Left ventricle myocardium inferior (tissue), 1 donor: ENCODE measurements at places on chromosomes 6 and 20.

DNA sequence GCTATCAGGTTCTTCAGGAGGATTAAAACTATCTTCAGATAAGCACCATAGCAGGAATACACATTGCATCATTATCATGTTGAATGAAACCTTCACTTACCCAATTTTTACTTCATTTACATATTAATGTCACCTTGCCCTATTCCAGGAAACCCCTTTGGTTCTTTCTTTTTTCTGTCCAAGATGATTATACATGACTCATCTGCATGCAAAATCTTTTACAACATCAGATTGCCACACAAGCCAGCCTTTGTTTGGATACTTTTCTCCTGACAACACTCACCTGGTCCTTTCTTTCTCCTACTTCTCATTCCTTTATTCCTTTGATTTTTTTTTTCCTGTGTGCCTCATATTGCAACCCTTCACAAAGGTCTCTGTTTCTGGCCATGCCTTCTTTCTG is 200.5 kb upstream of the POU3F2 start:
- DNase-seq: no peak

- no peak for DNase-seq
These were observed 32.2 kb upstream of the FANCE start for GRCh38 chr6:35419961-35420360.

- DNase-seq: peak; percentile 90
These were observed at the start of gene C6orf47 for GRCh38 chr6:31660381-31661261. Gene C6orf47 (minus strand): TSS chr6:31660778. CDS start chr6:31659947, 831 bp downstream.

DNA sequence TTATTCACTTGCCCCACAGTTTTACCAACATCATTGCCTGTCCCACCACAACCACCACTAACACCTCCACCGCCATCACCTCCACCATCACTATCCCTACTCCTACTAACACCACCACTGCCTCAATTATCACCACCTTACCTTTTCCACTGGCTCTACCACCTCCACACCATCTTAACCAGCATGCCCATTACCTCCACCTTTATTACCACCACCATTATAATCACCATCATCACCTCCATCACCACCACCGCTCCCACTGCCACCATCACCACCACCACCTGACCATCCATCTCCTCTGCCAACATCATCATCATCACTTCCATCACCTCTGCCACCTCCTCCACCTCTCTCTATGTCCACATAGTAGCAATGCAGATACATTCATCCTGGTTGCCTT is 90.0 kb downstream of the SNAP25 start:
- DNase-seq: no peak

DNA sequence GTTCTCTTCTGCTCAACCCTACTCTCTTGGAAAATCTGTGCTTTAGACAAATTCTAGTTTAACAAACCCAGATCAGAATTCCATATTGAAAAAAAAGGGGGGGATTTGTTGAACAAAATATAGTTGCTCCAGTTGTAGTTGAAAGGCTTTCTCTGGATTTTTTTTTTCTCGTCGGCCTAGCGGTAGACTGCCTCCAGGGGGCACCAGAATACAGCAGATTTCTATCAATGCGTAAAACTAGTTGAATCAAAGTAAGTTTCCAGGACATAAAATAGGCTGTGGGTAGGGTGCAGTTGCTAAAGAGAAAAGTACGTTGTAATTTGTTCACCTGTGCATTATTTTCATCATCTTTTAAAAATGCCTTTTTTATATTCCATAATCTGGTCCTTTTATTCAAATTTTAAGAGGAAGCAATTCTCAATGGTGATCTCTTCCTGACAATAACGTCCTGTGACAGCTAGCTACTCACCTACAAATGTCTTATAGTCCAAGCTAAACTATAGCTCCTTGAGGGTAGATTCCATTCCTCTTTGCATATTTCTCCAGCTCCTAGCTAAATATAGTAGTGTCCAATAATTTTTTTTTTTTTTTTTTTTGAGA is 105.4 kb downstream of the PERP start:
- peak; percentile 32 for DNase-seq

DNA sequence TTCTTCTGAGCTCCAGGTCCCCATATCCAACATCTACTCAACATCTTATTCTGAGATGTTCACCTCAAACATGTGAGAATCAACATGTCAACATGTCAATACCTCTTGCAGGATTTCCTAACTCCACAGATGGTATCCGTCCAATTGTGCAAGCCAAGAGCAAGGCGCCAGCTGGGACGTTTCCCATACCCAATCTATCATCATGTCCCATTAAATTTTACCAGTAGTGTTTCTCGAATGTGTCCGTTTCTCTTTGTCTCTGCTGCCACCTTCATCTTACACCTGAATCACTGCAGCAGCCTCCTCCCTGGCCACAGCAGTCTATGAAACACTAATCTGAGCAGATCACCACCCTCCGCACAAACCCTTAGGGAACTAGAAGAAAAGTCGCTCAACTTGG is 78.0 kb upstream of the RPS6KA2 start:
- no peak for DNase-seq

DNA sequence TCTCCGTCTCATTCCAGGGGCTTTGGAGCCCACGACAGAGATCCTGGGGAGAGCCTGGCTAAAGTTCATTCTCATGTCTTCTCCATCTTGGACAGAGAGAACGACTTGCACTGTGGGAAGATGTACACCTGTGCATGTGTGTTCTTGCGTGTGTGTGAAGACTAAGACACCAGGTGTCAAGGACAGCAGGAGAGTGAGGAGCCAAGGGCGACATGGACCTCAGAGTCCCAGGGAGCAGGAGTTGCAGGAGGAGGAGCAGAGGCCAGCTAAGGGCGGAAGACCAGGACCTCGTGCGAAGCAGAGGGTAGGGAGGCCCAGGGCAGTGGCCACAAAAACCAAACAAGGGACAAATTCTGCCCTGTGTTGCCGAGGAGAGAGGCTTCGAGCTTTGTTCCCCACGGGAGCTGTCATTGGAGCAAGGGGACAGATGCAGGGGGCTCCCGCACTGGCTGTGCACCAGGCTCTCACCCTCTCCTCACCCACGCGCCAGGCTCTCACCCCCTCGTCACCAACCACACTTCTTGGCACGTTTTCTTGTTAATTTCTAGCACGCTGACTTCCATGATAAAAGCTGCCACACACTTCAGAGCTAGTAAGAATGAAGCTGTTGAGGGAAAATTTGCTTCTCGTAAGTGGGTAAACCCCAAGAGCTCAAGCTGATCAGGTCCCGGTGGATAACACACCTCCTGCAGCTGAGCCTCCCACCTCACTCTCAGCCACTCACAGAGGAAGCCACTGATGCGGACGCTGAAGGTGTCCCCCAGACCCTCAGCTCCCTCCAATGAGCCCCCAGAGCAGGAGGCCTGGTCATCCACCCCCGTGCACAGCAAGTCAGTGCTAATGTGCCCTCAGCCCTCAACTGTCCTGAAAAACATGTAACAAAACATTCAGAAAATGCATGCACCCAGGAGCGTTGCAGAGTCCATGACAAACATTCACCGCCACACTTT is 62.6 kb downstream of the DLL1 start:
- no peak for DNase-seq

DNA sequence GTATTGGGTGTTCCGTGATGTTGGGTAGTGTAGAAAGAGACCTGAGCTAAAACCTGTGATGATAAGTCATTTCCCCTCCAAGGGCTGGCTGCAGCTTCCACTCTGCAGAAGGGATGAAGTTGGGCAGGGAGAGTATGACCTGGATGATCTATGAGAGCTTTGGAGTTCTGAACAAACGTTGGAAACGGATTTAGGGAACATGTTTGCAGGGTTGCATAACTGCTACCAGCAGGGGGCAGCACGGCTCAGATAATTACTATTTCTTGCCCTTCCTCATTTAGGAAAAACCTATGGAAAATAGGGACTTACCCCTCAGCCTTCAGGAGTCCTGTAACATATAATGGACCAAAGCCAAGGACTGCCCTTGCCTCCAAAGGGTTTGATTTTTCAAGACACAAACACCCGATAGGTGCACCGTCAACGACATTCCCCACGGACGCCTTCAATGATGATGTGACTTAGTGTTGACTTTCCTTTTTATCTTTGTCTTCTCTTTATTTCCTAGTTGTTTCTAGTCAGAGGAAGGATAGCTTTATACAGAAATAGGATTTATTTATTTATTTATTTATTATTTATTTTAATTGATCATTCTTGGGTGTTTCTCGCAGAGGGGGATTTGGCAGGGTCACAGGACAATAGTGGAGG is 164.9 kb upstream of the SASH1 start:
- DNase-seq: peak; percentile 69

- no peak for DNase-seq
These were observed 570.9 kb upstream of the AGPAT4 start for GRCh38 chr6:161844804-161845203.

GRCh38 chr6:53854843-53855567 is 60.2 kb downstream of the LRRC1 start:
- no peak for DNase-seq

GRCh38 chr6:158506601-158507000 is 53.3 kb upstream of the TMEM181 start:
- DNase-seq: no peak

DNA sequence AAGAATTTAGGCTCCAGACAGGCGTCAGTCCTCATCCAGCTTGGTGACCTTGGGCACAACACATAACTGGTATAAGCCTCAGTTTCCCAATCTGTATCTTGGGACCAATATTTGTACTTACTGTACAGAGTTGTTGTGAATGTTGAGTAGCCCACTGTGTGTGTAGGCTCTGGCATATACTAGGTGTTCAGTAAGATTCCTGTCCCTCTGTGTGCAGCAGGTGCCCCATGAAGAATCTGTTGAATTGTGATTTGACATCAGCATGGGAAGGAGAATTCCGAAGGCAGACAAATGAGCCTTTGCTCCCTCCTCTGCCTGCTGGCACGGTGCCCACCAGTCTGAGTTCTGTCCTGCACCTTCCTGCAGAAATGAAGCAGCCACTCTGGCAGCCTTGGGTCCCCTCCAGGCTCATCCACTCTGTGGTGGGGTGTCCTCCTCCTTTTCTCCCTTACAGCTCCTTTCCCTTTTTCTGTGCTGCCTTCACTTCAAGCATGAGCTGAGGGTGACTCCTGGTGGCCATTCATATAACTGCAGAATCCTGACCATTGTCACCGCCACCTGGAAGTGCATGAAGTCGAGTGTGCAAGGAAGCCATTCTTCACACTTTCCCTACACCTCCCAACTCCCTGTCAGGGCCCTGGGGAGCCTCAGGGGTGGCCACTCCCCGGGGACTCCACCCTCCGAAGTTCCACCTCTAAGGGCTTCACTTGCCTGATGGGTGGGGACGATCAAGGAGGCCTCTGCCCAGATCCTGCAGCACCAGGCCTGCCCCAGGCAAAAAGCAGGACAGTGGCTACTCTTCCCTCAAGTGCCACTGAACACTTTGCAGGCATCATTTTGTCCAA is 48.2 kb downstream of the MRPL14 start:
- peak; percentile 46 for DNase-seq

GRCh38 chr6:7781240-7781639 is 55.3 kb downstream of the BMP6 start:
- no peak for DNase-seq

DNA sequence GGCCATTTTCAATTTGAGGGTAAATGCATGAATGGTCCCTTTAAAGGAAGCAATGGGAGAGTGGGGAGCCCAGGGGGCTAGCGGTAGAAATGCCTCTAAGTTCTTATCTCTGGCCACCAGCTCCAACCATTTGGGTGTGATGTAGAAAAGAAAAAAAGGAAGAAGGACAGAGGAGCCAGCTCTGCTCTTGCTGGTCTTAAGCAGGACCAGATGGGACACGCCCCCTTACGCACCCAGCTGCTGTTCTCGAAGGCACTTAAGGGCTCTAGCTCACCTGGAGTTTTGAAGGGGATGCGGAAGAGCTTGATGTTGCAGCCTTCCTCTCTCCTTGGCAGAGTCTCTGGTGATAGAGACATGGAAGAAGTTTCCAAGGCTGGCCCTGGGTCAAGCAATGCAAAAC is 59.5 kb upstream of the RNF144B start:
- no peak for DNase-seq

DNA sequence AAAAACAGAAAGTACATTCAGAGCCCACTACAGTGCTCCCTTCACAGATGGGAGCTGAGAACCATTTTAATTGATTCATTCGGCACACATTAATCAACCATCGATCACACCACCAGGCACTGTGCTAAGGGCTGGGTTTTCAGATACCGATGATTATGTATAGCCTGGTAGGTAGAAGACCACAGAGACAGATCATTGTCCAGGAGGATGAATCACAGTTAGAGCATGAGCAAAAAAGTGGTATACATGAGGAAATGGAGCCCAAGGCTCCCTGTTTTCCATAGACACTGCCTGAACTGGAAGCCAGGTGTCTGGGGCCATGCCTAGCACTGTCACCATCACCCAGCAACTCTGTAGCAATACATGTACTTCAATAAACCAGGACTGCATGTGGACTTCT is 9.0 kb upstream of the PRDM1 start:
- no peak for DNase-seq

DNA sequence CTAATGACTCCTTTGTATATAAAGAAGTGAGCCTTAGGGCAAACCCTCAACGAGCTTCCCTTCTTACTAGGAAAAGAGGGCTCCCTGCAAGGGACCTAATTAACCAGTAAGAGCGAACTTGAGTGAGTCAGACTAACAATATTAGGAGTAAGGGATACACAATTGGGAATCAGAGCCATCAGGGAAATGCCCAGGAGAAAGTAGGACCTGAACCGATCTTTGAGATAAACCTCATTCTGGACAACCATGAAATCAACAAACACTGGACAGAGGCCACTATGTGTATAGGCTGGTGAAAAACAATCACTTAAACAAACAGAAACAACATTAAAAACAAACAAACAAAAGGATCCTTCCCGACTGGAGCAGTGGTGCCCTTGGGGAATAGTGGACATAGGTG is 120.8 kb downstream of the EDN1 start:
- no peak for DNase-seq

DNA sequence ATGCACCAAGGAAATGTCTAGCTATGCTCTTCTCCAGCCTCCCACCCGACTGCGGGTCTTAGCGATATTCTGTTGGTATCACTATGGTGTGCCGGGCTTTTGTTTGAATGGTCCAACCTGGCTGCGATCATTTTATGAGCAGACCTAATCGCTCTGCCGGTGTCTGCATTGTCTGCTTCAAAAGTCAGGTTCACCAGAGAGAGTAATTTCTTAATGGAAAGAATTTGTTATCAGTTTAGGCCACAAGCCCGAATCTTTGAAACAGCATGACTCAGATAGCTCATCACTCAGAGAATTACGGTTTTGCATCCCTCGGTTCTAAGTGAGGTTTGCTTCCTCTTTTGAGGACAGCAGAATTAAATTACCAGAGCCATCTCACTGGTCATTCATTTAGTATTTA is 521.0 kb upstream of the ARID1B start:
- DNase-seq: no peak

GRCh38 chr6:146543211-146543939 is at the start of gene RAB32:
Gene RAB32 (plus strand): TSS chr6:146543833. CDS start chr6:146543872, 39 bp downstream.
- DNase-seq: peak; percentile 94
